Endodermal cell (in vitro differentiated cells): ENCODE measurements at places on chromosomes 3 and 15.

GRCh38 chr15:91801836-91802534 is 51.5 kb upstream of the SLCO3A1 start:
- DNase-seq = no peak

- DNase-seq = no peak
Measured at GRCh38 chr15:88071141-88071540, 185.4 kb downstream of the NTRK3 start.

DNA sequence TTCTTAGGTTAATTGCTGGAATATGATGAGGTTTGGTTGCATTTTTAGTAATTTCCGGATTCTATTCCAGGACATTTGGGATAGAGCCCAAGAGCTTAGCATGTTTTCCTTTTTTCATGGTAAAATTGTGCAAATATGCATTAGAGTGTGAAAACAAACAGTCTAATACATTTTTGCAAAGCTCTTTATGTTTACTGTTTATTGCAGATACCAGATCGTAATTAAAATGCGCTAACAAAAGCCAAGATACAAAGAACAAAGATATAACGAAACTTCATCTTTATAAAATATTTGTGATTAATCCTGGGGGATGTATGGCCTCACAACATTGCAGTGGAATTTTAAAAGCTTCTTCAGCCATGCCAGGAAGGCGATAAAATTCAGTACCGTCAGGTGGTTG is 94.5 kb upstream of the TBC1D5 start:
- no peak for DNase-seq

GRCh38 chr3:14330508-14330907 is 71.9 kb upstream of the SLC6A6 start:
- DNase-seq = no peak

GRCh38 chr3:135627057-135627456 is 338.5 kb upstream of the PPP2R3A start:
- no peak for DNase-seq

DNA sequence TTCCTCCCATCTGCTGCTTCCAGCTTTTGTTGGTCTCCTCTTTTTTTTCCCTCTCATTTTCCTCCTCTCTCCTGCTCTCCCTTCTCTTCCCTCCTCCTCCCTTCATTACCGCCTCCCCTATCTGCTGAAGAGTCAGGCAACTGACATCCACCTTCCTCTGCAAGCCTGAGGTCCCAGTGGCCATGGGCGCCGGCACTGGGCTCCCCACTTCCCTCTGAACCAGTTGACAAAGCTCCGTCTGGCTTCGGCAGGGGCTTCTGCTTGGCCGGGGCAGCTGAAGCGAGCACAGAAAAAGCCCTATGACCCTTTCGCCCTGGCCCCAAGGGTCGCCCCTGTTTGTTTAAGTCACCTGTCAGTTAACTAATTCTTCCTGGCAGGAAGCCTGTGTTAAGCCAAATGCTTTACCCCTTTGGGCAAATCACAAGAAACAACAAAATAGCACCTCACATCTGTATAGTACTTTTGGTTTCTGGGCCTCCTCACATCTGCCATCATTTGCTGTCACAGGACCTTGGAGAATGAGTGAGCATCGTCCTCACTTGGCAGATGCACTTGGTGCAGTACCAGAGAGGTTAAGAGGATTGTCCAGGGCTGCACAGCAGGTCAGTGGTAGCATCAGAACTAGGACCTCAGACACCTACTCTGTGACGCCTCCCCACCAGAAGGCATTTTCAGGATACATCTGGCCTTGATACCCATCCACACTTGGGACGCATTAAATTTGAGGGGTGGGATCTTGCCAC is 27.7 kb downstream of the ITGA11 start:
- no peak for DNase-seq

- no peak for DNase-seq
Measured at GRCh38 chr15:94610069-94610468, 378.7 kb downstream of the MCTP2 start.

DNA sequence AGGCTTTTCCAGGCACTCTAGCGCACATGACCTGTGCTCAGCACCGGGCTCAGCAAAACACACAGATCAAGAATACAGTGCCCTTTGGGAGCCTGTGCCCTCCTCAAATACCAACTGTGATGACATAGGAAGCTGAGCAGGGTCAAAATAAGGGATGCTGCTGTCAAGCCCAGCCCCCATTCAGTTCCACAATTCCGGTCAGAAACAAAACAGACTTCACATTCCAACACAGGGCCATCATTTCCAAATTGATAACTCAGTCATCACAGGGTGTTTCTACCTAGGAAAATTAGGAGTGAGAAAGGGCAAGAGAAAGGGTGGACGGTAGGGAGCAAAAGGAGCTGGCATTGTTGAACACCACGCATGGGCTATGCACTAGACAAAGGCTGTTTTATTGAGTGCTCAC is 158.4 kb upstream of the CCDC54 start:
- no peak for DNase-seq

DNA sequence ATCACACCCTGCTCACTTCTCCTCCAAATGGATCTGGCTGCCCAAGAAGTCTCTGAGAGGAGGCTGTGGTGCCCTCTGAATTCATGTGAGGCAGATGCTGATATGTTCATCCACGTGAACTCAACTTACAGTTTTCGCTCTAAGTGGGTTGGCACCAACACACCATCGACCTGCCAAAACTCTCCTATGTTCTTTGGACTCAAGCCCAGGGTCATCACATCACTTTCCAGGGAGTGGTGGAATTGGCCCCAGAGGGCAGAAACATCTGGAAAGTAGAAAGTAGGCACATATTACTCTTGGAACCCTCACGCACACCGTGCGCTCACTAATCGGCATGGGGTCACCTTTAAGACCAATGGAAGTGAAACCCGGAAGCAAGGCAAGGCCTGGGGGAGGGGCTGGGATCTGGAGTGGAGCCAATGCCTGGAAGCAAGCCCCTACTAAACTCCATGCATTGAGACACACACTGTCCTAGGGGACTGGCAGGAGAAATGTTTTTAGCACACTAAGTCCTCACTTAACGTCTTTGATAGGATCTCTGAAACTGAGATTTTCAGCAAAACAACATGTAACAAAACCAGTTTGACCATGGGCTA is 41.4 kb downstream of the SSUH2 start:
- no peak for DNase-seq

DNA sequence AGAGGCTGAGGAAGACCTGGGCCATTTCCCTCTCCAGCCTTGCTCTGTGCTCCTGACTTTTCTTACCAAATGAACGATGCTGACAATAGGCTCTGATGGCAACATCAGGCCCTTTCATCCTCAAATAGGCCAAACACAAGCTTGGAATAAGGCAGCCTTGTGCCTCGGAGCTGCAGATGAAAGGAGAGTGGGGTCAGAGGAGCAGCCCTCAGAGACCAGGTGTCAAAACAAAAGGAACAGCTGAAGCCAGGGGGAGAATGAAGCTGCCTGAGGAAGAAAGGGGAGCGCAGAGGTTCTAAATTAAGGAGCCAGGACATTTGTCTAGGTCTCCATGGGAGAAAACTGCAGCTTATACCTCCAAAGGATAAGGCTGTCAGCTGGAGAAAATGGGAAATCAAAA is 5.1 kb downstream of the BFSP2 start:
- DNase-seq = peak; percentile 35

- no peak for DNase-seq
Measured at GRCh38 chr15:41798607-41799487, 24.6 kb downstream of the MAPKBP1 start.

- DNase-seq = no peak
Measured at GRCh38 chr15:68025835-68026424, 28.2 kb upstream of the PIAS1 start.

DNA sequence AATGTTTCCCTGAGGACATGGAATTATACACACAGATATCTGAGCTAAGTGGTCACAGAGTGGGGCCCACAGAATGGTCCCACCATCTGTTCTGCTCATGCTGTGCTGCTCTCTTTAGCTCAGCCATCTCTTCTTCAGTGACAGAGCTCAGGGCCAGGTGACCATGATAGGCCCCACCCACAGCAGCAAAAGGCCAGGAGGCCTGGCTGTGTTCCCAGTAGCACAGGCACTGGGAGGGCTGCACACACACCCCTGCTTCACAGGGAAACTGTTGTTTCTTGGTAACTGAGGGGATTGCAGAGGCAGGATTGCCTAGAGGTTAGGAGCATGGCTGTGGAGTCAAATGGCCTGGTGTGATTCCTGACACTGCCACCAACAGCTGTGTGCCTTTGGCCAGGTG is 4.8 kb upstream of the FBXW12 start:
- DNase-seq = peak; percentile 54

GRCh38 chr15:40510201-40510600 is 39.4 kb downstream of the CHST14 start:
- peak; percentile 30 for DNase-seq

DNA sequence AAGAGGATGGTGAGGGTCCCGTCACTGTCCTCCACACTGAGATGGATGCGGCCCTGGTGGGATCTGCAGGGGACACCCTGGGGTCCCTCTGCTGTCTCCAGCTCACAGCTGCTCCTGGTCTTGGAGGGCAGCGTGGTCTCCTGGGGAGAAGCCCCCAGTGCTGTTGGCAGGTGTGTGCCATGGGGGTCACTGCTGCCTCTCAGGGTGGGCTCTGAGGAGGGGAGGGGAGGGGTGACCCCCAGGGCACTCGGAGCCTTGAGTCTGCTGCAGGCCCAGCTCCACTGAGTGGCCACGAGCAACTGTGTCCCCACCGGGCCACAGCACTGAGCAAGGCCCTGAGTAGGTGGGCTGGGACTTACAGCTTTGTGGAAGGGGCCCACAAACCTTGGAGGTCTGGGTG is 34.7 kb downstream of the KLHL25 start:
- DNase-seq = no peak

- no peak for DNase-seq
Measured at GRCh38 chr3:133832802-133833144, 27.2 kb downstream of the SRPRB start.

DNA sequence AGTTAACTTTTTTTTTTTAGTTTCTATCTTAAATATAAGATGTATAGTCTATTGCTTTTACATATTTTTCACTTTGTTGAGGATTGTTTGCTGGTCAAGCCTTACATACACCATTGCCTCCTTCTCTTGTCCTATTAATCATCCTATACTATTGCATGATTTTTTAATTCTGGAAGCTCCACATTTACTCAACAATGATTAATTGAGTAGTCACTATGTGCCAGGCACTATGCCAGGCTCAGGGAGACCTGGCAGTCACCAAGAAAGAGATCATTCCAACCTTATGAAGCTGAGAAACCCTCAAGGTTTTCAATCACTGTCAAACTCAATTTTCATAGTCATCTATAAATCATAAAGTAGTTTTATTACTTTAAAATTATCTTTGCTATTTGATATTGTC is 626.2 kb downstream of the IGSF11 start:
- no peak for DNase-seq
